Stimulated activated memory B cell treated with anti-CD40 and anti-IgM and Interleukin-4, amounts not matched to agents 10 μg/mL and 1 μg/mL and 100 μg/mL, for 72 hours (primary cell): ENCODE measurements at places on chromosomes 16 and 17.

DNA sequence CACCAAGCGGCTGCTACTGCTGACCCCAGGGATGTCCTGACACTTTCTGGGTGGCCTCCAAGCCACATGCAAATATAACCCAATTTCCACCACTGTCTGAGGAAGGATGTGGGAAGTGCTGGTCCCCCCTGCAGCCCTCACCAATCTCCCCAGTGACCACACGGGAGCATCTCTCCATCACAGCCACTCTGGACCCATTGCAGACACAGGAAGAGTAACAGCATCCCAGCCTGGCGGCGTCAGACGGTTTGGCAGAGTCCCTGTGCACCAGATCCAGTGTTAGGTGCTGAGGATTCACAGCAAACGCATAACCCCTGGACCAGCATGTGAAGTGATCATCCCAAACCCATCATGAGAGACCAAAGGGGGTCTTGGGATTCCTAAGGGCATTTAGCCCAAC, 163.7 kb upstream of the TNRC6C start:
- ATAC-seq = no peak

DNA sequence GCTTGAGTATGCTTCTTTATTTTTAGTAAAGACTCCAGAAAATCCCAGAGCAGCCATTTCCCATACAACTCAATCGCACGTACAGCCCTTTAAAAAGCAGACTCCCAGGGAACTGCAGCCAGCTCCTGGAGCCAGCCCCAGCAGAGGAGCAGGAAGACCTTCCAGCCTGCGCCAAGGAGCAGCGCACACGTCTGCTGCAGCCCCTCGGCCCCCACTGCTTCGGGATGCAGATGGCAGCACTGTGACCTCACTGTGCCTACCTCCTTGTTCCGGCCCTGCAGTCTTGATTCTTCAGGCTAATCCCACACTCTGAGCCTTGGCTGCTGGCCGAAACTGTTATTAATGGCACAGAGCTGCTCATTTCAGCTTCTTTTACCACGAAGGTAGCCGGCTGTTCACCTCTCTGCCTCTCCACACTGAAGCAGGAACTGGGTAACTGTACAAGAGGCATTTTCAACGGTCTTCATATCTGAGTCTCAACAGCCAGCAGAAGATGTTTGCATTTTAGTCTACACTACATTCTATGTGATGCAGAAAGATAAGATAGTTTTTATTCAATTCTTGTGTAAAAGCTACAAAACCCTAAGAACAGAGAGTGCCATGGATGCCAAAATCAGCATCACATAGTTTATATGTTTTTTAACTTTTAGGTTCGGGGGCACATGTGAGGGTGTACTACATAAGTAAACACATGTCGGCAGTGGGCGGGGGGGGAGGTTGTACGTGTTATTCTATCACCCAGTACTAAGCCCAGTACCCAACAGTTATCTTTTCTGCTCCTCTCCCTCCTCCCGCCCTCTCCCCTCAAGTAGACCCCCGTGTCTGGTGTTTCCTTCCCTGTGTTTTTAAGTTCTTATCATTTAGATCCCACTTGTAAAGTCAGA, 130.9 kb downstream of the ANKRD11 start:
- ATAC-seq = no peak

DNA sequence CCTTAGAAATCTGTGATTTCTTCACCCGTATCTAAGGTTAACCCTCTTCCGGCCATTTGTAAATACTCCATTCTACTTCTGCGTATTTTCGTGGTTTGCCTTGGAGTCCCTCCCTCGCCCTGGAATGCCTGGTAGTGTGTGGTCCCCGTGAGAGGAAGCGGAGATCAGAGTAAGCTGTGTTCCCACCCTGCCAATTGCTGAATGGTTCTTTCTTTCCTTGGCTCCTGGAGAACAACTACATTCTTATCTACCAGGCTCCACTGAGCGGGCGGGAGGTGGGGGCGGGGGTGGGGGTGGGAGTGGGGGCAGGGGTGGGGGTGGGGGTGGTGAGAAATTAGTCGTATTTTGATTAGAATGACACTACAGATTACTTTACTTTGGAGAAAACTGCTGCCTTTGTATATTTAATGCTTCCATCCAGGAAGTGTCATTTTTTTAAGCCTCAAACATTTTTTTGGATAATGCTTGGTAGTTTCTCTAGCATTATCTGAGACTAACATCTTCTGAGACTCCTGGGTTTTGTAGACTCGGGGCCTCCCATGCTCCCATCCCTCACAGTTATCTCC, 20.9 kb upstream of the FASN start:
- ATAC-seq = no peak

DNA sequence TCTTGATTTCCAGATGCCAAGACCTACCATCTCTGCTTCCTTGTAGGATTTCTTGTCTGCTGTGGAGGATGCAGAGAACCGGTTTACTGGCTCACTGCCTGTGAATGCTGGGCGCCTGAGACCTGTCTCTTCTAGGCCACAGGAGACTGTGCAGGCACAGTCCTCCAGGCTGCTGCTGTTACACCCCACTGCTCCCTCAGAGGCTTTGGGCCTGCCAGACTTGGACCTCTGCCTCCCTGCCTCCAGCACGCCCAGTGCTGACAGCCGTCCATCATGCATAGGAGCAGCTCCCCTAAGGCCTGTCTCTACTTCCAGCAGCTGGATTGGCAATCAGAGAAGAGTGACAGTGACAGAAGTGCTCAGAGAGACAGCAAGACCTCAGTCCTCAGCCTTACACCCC, 6.1 kb downstream of the HROB start:
- no peak for ATAC-seq

DNA sequence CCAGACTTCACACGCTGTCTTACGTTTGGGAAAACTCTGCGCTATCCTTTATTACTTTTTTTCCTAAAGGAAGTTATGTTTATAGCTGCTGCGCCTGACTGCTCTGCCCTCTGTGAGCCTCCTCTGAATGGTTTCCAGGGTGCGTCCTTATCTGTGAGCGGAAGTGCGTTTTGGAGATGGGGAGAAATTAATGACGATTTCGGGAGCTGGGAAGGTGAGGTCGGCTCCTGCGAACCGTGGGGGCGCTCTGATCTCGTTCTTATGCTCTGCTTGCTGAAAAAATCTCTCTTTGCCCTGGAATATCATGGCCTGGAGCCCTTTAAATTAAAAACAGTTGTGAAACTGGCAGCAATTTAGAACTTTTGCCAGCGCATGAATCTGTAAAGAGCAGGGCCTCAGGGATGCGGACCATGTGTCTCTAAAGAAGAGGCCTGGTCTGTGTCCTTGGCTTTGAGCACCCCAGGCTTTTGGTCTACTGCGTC, 135.7 kb upstream of the ZFHX3 start:
- ATAC-seq = no peak

DNA sequence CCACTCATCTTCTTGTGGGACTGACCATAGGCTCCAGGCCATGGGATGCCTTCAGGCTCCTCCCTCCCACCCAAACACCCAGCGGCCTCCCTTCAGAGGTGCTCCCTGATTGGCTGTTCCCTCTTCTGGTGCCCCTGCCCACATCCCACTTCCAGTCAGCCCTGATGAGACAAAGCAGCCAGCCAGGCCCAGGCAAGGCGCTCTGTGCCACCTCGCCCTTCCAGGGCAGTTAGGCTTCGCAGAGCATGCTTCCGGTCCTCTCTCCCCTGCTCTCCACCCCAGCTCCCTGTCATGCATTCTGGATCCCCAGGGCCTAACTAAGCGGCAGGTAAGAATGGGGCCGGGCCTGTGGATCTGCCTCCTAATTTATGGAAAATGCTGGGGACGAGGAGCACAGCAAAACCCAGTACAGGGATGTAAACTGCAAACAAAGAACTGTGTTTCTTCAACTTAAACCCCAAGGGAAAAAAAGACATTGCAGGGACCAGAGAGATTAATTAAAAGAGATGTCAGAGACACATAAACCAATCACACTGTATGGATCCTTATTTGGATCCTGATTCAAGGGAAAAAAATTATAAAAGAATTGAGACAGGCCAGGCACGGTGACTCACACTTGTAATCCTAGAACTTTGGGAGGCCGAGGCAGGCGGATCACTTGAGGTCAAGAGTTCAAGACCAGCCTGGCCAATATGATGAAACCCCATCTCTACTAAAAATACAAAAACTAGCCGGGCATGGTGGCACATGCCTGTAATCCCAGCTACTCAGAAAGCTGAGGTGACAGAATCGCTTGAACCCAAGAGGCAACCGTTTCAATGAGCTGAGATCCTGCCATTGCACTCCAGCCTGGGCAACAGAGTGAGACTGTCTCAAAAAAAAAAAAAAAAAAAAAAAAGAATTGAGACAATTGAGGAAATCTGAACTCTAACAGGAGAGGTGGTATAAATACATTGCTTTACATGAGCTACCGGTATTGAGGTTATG, 26.0 kb downstream of the ZDHHC7 start:
- no peak for ATAC-seq

- ATAC-seq = no peak
These were observed 15.9 kb downstream of the HAPSTR1 start for GRCh38 chr16:9107025-9107970.

DNA sequence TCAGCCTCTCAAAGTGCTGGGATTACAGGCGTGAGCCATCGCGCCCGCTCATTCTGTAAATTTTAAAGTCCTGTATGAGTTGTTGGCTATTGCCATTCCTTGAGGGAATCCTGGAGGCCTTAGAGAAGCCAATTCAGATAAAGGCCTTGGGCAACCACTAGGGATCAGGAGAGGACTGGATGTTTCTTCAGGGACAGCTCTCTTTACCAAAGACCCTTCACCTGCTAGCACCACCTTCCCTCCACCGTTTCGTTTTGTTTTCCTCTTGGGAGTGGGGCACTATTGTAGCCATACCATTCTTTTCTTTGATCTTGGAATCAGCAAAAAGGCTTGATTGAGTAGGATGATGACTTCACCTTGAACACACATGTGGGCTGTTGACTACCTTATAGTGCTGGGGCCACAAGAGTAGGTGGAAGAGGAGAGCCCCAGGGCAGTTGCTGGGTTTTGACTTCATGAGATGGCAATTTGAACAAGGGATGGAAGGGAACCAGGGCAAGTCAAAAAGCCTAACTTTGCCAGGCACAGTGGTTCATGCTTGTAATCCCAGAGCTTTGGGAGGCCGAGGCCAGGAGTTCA, 7.0 kb upstream of the ANKRD40CL start:
- ATAC-seq = no peak

- peak; percentile 52 for ATAC-seq
These were observed 3.6 kb upstream of the KDM8 start for GRCh38 chr16:27199736-27200135.

DNA sequence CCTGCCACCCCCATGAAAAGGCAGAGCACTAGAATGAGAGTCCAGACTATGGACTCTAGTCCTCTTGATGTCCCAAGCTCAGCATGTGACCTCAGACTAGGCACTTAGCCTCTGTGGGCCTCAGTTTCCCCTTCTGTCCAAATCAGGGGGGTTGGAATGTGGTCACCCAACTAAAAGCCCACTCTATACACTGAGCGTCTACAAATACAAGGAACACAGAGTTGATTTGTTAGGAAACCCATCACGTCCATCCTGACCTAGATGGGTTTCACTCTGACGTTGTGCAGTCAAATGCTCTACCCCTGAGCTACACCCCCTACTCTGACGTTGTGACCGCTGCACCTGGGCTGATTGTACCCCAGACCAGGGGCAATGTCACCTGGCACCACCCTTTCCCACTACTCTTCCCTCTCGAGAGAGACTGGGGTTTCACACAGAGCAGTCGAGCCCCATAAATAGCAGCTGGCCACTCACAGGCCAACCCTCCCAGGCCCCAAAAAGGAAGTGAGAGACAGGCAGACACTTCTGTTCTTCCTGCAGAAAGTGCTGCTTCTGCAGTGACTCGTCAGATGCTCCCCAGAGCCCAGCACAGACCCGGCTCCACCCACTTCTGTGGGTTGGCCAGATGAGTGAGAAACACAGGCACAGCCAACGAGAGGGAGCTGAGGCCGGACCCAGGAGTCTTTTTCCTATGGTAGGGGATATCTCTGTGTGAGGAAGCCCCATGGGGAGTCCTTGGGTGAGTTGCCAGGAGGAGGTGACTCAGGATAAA, 16.1 kb upstream of the TNFRSF13B start:
- peak; percentile 91 for ATAC-seq

DNA sequence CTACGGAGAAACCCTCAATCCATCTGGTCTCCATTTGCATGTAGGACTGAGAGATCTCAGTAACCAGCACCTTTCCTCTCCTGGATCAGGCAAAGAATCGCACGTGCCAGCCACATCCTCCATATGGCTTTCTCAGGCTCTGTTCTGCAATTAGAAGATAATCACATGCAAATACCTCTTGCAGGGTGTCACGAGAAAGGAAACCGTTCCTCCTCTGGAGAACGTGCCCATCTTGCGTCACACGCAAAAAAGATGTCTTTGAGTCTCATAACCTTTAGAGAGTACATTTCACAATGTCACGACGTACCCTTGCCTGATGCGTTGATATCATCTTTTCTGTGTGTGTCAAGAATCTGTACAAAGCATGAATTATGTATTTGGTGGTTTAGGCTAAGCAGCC, 36.2 kb upstream of the DNAH17 start:
- no peak for ATAC-seq

- no peak for ATAC-seq
These were observed 58.3 kb downstream of the B9D1 start for GRCh38 chr17:19304209-19304608.

- ATAC-seq = no peak
These were observed 116.6 kb downstream of the XYLT1 start for GRCh38 chr16:17354141-17354601.

- ATAC-seq = no peak
These were observed 366.5 kb downstream of the SEC14L1 start for GRCh38 chr17:77507111-77507885.

GRCh38 chr17:82943339-82943738, 103.5 kb upstream of the ZNF750 start:
- no peak for ATAC-seq

DNA sequence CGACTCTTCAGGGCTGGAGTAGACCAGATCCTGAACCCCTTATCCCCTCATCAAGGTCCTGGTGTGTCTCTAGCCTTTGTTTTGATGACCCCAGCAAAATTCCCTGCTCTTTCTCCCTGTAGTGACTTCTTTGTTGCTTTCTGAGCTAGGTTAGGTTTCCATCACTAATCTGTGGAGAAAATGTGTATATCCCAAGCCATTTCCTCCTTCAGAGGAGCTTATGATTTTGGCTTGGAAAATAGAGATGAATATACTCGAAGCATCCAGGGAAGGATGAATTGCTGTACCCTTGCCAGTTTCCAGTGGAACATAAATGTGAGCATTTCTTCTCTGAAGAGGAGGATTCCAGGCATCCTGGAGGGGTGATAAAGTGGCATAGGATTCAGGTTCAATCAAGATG, 55.8 kb downstream of the KSR1 start:
- no peak for ATAC-seq

DNA sequence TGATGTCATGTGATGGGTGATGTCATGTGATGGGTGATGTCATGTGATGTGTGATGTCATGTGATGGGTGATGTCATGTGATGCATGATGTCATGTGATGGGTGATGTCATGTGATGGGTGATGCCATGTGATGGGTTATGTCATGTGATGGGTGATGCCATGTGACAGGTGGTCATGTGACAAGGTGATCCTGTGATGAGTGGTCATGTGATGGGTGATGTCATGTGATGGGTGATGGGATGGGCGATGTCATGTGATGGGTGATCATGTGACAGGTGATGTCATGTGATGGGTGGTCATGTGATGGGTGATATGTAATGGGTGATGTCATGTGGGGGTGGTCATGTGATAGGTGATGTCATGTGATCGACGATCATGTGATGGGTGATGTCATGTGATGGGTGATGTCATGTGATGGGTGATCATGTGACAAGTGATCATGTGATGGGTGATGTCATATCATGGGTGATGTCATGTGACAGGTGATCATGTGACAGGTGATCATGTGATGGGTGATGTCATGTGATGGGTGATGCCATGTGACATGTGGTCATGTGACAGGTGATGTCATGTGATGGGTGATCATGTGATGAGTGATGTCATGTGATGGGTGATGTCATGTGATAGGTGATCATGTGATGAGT, 17.2 kb downstream of the CD300LB start:
- ATAC-seq = peak; percentile 9

GRCh38 chr16:69105501-69106361, at the start of gene HAS3:
HAS3 (plus strand) TSS chr16:69105653; CDS start chr16:69109396, 3,743 bp downstream.
- ATAC-seq = peak; percentile 63
